ENCODE measurements at places on chromosomes 12 and 14.

GRCh38 chr12:109538191-109538863, 35.0 kb downstream of the MMAB start:
- no peak for DNase-seq

GRCh38 chr12:740921-741320, 11.5 kb upstream of the WNK1 start:
- DNase-seq: no peak

DNA sequence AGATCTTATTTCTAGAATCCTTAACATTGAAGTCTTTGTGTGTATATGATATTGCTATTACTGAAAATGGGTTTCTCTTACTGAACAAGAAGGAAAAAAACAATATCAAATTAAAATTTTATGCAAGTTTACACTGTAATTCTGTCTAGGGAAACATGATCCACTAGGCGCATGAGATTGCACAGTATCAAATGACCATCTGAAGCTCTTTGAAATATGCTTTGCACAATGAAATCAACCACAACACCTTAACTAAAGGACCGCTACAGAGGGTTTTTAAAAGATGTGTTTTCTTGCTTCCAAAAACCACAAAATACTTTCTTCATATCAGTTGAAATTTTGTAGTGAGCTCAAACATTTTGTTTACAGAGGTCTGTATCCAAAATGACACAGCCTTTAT, 15.1 kb upstream of the KERA start:
- DNase-seq: no peak

DNA sequence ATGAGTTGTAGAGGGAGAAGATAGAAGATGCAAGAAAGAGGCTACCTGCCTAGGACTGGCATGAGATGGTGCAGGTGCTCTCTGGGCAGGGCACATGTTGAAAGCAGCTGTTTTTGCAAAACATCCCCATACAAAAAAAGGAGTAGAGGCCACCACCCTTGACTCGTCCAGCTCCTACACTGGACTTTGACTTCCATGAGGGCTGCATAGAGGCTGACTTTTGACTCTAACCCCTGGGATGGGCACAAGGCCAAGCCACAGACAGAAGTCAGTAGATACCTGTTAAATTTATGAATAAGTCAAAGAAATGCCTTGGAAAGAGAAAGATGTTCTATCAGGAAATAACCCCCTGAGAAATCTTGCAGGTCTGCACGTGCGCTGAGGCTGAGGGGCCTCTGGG, 1139.1 kb upstream of the TMEM132C start:
- DNase-seq: no peak

GRCh38 chr14:75661499-75661814, 411 bp downstream of the TTLL5 start:
- DNase-seq: no peak

- peak; percentile 92 for DNase-seq
Observed at GRCh38 chr12:120495731-120496412, at the start of gene DYNLL1. DYNLL1 (plus strand) TSS chr12:120496113; CDS start chr12:120496422, 309 bp downstream.

DNA sequence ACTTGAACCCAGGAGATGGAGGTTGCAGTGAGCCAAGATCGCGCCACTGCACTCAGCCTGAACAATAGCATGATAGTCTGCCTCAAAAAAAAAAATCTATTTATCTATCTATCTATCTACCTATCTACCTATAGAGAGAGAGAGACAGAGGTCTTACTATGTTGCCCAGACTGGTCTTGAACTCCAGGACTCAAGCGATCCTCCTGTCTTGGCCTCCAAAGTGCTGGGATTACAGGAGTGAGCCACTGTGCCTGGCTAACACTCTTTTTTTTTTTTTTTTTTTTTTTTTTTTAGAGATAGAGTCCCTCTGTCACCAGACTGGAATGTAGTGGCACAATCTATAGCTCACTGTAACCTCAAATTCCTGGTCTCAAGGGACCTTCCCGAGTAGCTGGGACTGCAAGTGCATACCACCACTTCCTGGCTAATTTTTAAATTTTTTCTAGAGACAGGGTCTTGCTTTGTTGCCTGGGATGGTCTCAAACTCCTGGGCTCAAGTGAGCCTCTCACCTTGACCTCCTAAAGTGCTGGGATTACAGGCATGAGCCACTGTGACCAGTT, 1.9 kb downstream of the FAM186A start:
- DNase-seq: no peak

DNA sequence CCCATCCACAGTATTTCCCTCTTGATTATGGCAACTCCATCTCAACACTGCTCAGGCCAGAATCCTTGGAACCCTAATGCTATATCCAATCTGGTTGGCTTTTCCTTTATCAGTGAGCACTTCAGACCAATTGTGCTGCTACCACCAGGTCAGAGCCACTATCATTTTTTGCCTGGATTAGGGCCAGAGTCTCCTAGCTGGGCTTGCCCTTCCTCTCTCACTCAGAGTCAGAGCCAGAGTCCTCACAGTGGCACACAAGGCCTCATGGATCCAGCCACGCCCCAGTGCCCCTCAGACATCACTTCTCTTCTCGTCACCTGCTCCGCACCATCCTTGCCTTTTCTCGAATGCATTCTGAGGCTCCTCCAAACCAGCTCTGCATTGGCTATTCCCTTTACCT, 211.1 kb downstream of the ANO6 start:
- DNase-seq: no peak

GRCh38 chr12:89927226-89927698, 218.6 kb upstream of the ATP2B1 start:
- no peak for DNase-seq

GRCh38 chr12:39988574-39988973, 117.3 kb downstream of the SLC2A13 start:
- no peak for DNase-seq

- DNase-seq: no peak
Observed at GRCh38 chr12:25089738-25090137, 105.2 kb downstream of the DNAI7 start.

- no peak for DNase-seq
Observed at GRCh38 chr12:48291511-48291910, 59.2 kb downstream of the ZNF641 start.

DNA sequence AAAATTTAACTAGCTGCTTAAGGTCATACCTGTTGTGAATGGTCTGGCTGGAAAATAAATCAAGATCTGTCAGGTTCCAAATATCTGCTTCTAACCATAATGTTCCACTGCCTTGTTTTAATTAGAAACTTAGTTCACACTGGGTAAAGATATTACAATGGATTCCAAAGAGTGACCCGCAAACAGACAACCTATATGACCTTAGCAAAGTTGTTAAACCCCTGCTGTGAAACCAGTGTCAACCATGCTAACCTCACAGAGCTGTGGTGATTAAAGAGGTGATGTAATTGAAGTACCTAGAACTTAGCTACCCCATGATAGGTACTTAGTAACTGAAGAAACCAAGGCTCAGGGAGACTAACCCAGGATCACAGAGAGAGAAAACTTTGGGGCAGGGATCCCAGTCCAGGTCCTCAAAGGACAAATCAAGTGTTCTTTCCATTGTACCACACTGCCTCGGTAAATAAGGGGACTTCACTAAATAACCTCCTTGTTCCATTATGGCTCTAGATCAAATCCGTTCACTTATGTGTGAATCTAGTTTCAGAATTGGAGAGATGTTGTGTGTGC, 2.2 kb downstream of the GUCY2C start:
- no peak for DNase-seq

All from stimulated activated CD8-positive, alpha-beta memory T cell treated with anti-CD3 and anti-CD28 coated beads, Interleukin-15, amount 100 ng/mL, for 4 hours (primary cell).